ENCODE measurements at places on chromosomes 2 and 18. TPM values are rescaled to one million over a fixed set of nuclear protein-coding genes. Genes with fewer than 3 reads are reported as not detected.

Gene CAPN14
- total RNA-seq, result under 0.01 TPM

Gene NPPC
- 0.28 TPM for total RNA-seq

Gene ATP5MC3
- 167 TPM for total RNA-seq

Gene DUSP2
- 1.8 TPM for total RNA-seq

Gene TXNDC2
- 0.18 TPM for total RNA-seq

Gene SNED1
- 1.1 TPM for total RNA-seq

Gene AKAIN1
- not detected for total RNA-seq

Gene AMER3
- not detected for total RNA-seq

DNA sequence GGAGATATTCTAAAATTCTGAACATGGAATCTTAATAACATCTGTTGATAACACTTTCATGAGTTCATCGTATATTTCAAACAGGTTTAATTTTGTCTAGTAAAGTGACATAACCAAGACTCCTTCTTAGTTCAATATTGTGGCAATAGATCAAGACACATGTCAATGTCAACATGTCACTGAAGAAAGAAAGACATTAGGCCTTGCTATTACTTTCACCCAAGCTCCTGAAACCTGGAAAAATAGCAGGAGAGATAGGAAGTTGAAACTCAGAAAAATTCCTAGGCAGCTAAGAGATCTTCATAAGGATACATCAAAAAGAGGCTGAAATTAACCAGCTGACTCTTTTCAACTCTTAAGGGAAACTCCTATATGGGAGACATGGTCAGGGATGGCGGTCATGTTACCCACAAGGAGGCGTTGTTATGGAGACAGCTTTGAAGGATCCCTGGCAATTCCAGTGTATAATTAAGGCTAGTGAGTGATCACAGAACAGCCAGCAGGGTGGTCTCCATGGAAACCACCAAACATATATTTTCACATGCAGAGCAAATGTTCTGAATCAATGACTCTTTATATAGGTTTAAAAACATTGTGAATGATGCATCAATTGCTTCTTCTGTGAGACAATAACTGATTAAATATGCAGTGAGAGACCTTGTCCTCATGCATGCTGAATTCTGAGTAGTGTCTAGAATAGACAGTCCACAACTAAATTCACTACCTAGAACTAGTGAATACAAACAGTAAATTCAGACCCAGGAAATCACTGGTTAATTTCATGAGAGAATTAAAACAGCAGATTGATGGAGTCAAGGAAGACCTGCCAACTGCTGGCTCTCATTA, 115.3 kb upstream of the RIOK3 start:
- peak; percentile 79 for DNase-seq
- H3K27me3 ChIP-seq, result no peaks in the 10 kb centered on the region
- H3K27ac ChIP-seq, result no peak overlapping the region
- H3K4me3 ChIP-seq, result no peak overlapping the region
- peaks cover 9% of the 10 kb centered on the region for H3K4me1 ChIP-seq

GRCh38 chr2:183950673-183951072, 647.7 kb upstream of the ZNF804A start:
- H3K4me3 ChIP-seq, result no peak overlapping the region
- no peak for DNase-seq
- no peak overlapping the region for H3K27ac ChIP-seq
- no peaks in the 10 kb centered on the region for H3K4me1 ChIP-seq
- H3K27me3 ChIP-seq, result no peaks in the 10 kb centered on the region

DNA sequence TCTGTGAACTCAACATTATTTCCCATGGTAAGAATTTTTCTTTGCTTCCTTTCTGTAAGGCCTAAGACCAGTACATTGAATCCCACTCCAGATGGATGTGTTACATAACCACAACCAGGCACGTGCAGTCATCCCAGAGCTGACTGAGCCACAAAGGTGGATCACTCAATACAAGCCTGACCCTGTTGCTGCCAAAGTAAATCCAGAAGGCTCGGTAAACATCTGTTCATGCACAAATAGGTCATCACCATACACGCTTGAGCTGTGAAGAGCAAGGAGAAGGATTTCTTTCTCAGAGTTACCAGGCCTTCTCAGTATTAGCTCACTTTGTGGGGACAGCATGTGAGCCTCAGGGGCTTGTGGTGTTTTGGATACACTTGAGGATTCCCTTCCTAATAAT, 791.4 kb upstream of the FANCL start:
- H3K4me3 ChIP-seq, result no peak overlapping the region
- DNase-seq, result no peak
- H3K4me1 ChIP-seq, result no peaks in the 10 kb centered on the region
- H3K27ac ChIP-seq, result no peak overlapping the region
- no peaks in the 10 kb centered on the region for H3K27me3 ChIP-seq
- H3K36me3 ChIP-seq, result no peaks in the 10 kb centered on the region

GRCh38 chr18:45355944-45356520, 259.2 kb upstream of the SLC14A2 start:
- no peak overlapping the region for H3K27ac ChIP-seq
- H3K27me3 ChIP-seq, result peaks cover 12% of the 10 kb centered on the region
- H3K36me3 ChIP-seq, result no peaks in the 10 kb centered on the region
- H3K4me1 ChIP-seq, result no peaks in the 10 kb centered on the region

DNA sequence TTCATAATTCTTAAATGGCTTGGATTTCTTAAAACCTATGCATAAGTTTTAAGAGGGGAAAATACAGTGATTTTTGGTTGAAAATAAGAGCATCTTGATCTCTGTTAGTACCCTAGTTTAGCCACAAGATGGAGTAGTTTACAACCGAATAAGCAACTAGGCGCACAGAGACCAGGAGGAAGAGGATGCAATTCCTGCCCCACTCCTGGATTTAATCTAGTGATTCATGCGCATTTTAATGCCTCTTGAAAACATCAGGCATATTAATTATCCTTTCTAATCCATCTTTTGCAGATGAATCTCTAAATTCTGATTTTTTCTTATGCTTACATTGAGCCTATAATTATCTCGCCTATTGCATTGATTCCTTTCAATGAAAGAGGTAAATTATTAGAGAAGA, 76.7 kb downstream of the MRPS9 start:
- H3K27me3 ChIP-seq, result peaks cover 3% of the 10 kb centered on the region
- no peaks in the 10 kb centered on the region for H3K36me3 ChIP-seq
- no peak overlapping the region for H3K27ac ChIP-seq
- peak; percentile 74 for DNase-seq
- no peak overlapping the region for H3K4me3 ChIP-seq

- DNase-seq, result peak; percentile 65
- peak overlapping the region; percentile 44 for H3K27ac ChIP-seq
- H3K4me3 ChIP-seq, result no peak overlapping the region
- no peaks in the 10 kb centered on the region for H3K36me3 ChIP-seq
Measured at GRCh38 chr18:8423051-8423557, 186.1 kb upstream of the RAB12 start.

DNA sequence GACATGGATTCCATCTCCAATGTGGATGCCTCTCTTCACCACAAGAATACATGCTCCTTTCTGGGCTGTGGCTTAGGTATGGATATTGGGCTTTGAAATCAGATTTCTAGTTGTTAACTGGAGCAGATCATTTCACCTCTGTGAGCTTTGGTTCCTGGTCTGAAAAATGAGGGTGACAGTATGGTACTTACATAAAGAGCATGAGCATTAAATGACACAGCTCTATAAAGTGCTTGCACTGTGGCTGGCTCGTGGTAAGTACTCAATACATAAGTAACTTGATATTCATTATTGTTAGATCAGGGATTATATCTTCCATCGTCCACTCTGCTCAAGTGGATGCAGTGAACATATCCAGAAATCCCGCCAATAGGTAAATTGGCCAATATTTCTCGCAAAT, 33.4 kb downstream of the ARHGAP25 start:
- no peak overlapping the region for H3K27ac ChIP-seq
- no peaks in the 10 kb centered on the region for H3K36me3 ChIP-seq
- H3K27me3 ChIP-seq, result no peaks in the 10 kb centered on the region
- H3K4me3 ChIP-seq, result no peak overlapping the region
- no peak for DNase-seq
- peaks cover 34% of the 10 kb centered on the region for H3K4me1 ChIP-seq

- H3K36me3 ChIP-seq, result no peaks in the 10 kb centered on the region
- H3K4me3 ChIP-seq, result no peak overlapping the region
- H3K4me1 ChIP-seq, result no peaks in the 10 kb centered on the region
- no peak for DNase-seq
- no peak overlapping the region for H3K27ac ChIP-seq
Measured at GRCh38 chr2:175035806-175036205, 30.6 kb upstream of the CHN1 start.

DNA sequence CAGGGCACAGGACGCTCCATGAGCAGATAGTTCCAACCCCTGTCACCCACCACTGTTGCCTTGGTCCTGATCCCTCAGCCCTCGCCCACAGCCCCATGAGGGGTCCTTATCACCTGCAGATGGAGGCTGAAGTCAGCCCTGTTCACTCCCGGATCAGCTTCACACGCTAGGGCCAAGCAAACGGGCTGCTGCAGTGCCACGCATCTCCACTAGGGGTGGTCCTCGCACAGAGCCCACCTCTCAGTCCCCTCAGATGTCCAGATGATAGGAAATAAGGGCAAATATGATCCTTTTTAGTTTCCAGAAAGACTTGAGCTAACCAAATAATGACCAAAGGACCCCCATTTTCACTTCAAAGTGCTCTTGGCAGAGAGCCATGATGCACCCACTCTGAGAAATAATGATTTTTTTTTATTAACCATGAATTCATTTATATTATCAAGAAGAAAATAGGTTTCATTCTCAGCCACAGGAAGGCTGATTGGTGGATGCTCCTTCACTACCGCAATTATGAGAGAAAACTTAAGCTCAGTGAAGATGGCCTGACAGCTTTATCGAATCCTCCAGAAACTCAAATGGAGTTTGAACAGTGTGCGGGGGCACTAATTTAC, 71.9 kb upstream of the KLHL29 start:
- no peak for DNase-seq
- peaks cover 9% of the 10 kb centered on the region for H3K27me3 ChIP-seq
- H3K4me3 ChIP-seq, result no peak overlapping the region
- no peaks in the 10 kb centered on the region for H3K4me1 ChIP-seq
- H3K36me3 ChIP-seq, result no peaks in the 10 kb centered on the region
- no peak overlapping the region for H3K27ac ChIP-seq

DNA sequence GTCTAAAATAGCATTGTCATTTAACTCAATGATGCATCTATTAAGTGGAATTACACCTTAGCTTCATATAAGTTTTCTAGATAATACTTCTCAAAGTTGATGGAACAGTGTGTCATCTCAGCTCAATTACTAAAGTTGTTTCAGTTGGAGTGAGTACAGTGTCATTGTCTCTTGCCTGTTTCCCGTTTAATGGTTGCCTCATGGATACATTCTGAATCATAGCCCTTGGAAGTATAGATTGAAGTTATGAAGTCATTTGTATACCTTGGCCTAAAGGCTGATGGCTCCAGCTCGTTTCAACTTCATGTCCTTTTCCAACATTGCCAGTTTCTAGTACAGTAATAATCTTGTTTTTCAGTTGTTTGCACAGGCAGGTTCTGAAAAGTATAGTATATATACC, 130.5 kb upstream of the NOSTRIN start:
- no peak overlapping the region for H3K4me3 ChIP-seq
- H3K36me3 ChIP-seq, result no peaks in the 10 kb centered on the region
- peak; percentile 75 for DNase-seq
- no peaks in the 10 kb centered on the region for H3K27me3 ChIP-seq

DNA sequence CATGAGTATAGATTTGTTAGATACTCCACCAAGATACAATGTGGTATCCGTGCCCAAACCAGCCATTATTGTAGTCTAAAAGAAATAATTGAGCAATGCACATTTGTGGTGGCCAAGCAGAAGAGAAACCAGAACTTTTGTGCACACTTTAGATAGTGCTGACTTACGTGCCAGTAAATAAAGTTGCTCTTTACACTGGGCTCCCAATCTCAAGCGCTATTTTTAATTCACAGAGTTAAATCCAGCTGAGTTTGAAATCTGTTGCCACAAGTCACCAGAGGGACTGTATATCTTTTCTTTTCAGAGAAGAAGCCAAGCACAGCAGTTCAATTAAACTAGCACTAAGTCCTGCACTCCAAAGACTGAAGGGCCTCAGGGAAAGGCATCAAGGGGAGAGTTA, 680.4 kb downstream of the TDRD15 start:
- no peak overlapping the region for H3K4me3 ChIP-seq
- no peak overlapping the region for H3K27ac ChIP-seq
- DNase-seq, result no peak
- H3K4me1 ChIP-seq, result no peaks in the 10 kb centered on the region
- no peaks in the 10 kb centered on the region for H3K36me3 ChIP-seq

- H3K4me1 ChIP-seq, result no peaks in the 10 kb centered on the region
- no peak overlapping the region for H3K4me3 ChIP-seq
- no peaks in the 10 kb centered on the region for H3K27me3 ChIP-seq
- DNase-seq, result no peak
Measured at GRCh38 chr18:5538544-5538943, 5.3 kb downstream of the EPB41L3 start.

- H3K27ac ChIP-seq, result no peak overlapping the region
- H3K4me1 ChIP-seq, result peaks cover 6% of the 10 kb centered on the region
- no peaks in the 10 kb centered on the region for H3K36me3 ChIP-seq
- peak; percentile 71 for DNase-seq
- no peaks in the 10 kb centered on the region for H3K27me3 ChIP-seq
- H3K4me3 ChIP-seq, result no peak overlapping the region
Measured at GRCh38 chr2:195364015-195364965, 292.7 kb upstream of the SLC39A10 start.
